ENCODE measurements at places on chromosomes 2 and 18.

GRCh38 chr2:222577341-222577740 lies 78.6 kb downstream of the FARSB start:
- DNase-seq: no peak

DNA sequence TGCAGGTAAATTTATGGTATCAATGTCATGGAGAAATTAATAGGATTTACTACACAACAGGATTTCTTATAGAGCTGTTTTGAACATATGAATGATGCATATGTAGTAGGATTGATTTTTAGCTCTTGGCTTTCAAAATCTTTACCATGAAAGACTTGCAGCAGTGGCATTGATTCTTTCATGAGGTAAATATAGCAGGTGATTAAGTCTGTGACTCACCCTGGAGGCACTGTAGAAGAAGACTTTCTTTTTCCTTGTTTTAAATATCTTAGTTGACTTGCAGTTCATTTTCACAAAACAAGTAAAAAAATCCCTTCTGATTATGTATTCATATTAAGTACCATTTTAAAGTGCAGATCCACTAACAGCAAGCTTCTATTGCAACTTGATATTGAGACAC lies 463.0 kb downstream of the FBXO15 start:
- DNase-seq: no peak

- DNase-seq: no peak
Measured at GRCh38 chr18:64474773-64475172, 325.9 kb upstream of the LINC00305 start.

DNA sequence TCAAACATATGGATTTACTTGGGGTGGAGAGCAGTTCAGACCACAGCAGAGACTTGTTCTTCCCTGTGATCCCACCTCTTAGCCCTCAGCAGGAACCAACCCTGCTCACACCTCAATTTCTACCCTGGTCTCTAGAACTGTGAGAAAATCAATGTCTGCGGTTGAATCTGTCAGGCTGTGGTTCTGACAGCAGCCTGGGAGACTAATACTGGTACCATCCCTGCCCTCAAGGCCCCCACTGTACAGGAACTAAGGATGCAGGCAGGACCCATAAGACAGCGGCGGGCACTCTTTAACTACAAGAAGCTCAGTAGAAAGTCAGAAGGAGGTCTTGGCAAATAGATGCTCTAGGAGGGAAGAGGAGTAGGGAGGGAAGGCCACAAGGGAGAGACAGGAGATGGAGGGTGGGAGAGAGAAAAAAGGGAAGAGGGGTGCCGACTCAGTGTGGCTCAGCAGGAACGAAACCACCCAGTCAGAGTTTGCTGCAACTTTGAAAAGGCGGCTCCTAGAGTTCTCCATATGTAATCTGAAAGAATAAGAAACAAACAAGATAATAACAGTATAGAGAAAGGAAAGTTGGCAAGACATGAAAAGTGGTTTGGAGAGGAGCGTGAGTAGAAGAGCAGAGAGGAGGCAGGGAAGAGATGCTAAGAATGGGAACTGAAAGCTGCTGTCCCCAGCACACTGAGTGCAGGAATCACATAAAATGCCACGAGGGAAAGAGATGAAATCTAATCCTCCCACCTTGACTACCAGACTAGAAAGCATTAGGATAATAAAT lies 323.9 kb upstream of the ID2 start:
- no peak for DNase-seq

- no peak for DNase-seq
Measured at GRCh38 chr2:178947006-178947405, 102.9 kb downstream of the CCDC141 start.

DNA sequence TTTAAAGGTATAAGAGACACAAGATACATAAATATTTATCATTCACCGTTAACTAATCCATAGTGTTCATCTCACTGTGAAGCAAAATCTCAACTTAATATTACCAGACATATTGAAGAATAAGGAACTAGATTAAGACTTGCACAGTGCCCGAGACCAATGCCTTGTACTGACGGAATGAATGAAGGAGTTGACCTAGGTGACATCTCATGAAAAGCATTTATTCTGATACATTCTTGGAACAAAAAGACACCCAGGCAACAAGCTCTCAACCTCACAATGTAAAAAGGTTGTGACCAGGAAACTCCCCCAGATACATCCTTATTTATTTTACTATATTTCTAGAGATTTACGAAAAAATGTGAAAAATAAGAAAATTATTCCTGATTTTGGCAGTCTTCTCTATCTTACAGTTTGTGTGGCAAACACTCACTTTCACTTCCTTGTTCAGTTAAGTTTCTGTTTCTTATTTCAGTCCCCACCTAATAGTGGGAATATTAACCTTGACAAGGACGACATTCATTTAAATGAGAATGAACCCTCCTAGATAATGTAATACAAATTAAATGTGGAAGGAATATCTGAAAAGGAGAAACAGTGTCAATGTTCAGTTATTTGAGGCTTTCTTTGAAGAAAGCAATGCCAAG lies 28.4 kb downstream of the M1AP start:
- DNase-seq: no peak

- no peak for DNase-seq
Measured at GRCh38 chr18:59918997-59919396, 19.2 kb downstream of the PMAIP1 start.

- DNase-seq: no peak
Measured at GRCh38 chr2:105256431-105257047, 15.0 kb downstream of the GPR45 start.

- DNase-seq: no peak
Measured at GRCh38 chr2:122366969-122367645, 611.7 kb downstream of the TSN start.

DNA sequence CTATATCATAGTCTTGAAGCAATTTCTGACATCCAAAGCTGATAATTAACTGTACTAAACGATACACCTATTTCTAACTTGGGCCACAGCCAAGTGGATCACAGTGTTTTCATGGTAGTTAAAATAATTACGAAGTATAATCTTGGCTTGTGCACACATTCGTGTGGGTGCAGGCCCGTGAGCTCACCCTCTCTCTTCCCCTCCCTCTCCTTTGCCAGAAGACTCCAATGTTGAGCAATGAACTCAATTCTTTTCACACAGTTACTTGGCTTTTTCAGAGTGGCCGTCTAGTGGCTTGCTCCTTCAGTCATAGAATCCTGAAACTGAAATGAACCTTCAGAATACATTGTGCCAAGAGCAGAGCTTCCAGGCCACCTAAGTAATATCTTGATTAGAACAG lies 178.7 kb downstream of the NCKAP5 start:
- DNase-seq: no peak

DNA sequence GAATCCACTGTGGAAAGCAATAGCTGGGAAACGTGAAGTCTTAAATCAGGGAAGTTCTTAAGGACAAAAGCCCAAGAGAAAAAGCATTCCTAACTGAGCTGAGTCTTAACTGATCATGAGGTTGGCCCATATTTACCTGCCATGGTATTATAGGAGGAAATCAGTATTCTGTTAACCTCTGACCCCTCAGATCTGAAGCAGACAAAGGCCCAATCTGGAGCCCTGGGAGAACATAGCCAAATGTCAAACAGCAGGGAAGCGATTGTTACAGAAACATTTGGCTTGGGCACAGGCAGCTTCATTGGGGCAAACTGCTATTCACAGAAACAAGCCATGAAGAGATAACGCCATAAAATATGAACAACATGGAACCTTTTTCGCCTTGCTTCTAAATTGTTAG lies 18.8 kb downstream of the EPHA4 start:
- DNase-seq: no peak

DNA sequence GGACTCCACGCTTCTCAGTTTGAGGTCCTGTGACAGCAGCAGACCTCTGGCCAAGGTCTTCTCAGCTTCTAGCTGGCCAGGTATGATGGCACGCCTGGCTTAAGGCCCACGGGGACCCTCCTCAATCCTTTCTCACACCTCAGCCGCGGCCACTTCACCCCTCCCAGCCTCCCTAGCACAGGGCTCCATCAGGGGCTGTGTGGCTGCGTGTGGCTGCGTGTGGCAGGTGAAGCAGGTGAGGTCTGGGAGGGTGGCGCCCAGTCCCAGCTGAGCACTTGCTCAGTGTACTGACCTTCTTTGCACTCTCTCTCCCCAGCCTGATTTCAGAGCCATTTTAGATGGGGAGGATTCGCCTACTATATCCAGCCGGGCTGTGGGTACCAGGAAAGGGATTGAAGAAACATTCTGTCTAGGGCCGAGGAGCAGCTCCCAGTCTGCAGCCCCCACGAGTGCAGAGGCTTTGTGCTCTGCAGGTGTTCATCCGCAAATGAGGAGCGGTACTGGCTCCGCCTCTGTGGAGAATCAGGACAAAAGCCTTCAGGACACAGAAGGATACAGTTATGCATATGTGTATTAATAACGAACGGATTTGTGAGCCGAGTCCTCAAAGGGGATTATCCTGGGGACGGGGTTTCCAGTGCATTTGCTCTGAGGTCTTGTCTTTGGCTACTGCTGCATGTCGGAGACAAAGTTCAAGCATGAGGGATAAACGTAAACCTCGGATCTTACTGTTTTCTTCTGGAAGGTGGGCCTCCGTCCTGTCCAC lies 236.9 kb upstream of the RAB6C start:
- DNase-seq: no peak

DNA sequence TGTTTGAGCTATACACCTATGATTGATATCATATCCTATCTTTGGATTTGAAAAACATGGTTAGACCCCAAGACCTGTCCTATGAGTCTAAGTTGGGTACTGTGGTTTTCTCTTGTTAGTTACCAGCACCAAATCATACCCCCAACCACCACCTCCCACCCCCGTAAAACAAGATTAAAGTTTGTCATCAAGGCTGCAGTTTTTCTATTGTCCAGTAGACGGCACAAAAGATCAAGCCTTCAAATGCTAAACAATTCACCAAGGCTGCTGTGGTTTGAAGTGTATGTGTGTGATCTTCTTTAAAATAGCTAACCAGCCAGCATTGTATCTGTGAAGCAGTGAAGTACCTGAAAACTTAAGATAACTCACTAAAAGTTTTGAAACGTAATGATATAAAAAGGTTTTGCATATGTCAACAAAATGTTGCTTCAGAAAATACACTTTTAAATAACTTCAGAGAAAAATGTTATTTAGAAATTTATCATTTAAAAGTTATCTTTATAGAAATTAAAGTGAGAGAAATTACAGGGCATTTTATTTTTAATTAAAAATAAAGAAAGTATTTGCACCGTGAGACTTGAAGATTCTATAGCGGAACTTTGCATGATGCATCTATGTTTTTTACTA lies 5.8 kb upstream of the MEIS1 start:
- peak; percentile 52 for DNase-seq

- DNase-seq: no peak
Measured at GRCh38 chr2:60945341-60945740, 64.0 kb downstream of the REL start.

- DNase-seq: no peak
Measured at GRCh38 chr2:188966728-188967440, 7.3 kb upstream of the COL3A1 start.

DNA sequence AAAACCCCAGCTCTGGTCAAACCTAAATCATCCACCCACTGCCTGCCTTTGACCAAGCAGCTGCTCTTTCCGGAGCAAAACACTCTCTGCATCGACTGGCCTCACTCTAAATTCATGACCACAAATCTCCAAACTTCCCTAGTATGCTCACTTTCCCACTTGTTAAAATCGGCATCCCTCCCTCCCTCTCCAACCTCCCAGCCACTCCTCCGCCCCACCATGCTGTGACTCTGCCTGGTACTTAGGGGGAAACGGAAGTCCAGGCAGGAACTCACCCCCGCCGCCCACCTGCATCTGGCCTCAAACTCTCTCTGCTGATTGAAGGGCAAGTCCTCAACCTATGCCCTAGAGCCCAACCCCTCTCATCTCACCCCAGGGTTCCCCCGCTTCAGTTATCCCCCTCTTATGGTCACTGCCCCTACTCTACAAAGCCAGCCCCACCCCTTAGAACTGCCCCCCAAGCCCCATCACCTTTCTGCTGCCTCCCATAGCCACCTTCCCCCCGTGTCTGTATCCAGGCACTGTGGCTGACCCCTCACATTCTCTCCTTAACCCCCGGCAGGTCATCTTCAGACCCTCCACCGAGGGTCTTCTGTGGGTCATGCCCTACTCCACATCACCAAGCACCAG lies 3.8 kb upstream of the ADRA2B start:
- DNase-seq: no peak

DNA sequence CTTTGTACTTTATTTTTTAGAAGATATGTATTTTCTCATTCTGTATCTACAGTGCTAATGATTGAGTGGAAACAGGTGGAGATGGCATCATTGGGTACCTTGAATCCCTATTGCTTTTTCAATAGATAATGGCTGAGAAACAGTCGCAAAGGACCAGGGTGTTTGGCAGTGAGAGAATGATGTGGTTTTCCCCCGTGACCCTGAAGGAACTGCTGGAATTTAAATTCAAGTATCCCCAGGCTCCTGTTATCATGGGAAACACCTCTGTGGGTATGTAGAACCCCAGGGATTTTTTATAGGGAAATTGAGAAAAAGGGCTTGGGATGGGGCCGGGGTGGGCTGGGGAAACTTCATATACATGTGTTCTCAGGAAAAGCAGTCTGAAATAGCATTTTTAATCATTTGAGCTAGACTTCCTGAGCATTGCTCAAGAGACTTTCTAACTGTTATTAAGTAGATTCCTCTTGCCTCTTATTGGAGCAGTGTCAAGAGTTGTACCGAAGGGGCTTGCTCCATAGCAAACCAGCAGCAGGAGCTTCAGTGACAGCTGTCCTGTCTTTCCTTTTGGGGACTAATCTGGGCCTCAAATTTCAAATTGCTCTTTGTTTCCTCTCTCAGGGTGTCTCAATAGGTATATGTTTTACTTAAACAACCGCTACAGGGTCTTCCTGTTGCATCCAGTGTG lies 18.9 kb downstream of the AOX1 start:
- no peak for DNase-seq

- DNase-seq: peak; percentile 84
Measured at GRCh38 chr2:79723830-79724229, 211.0 kb downstream of the CTNNA2 start.

DNA sequence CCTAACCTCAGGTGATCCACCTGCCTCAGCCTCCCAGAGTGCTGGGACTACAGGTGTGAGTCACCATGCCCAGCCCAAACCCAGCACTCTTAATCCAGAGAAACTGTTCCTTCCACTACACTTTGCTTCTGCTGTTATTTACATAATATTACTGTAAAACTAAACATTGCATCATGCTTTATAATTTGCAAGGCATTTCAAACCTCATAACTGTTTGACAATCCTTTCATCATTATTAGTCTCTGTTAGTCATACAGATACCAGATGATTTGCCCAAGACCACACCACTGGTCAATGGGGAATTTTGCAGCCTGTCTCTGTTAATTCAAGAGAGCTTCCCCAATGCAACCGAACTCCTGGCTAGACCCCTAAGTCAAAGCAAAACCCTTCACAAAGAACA lies 338.3 kb downstream of the ALK start:
- DNase-seq: no peak

DNA sequence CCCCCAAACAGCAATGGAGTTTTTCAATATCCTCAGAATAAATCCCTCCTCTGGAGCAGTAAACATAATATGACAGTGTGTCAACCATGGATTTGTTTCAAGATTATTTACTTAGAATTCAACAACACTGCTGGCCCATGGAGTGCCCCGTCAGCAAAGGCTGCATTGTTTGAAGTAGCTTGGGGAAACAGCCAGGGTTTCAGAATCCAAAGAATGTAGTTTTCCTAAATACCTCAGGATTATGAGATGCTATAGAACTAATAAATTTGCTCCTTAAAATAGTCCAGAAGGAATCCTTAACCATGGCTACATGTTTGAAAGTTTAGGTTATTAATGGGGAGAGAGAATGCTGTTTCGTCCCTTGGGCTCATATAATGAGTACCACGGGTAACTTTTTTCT lies 13.1 kb upstream of the CETN1 start:
- no peak for DNase-seq

GRCh38 chr2:158024288-158024898 lies 77.3 kb upstream of the UPP2 start:
- DNase-seq: peak; percentile 53

All from RKO (cell line).